DMS 273 treated with DMSO at 0.1 percent for 48 hours (cell line): ENCODE measurements at places on chromosomes 2 and 18.

GRCh38 chr18:79567481-79568147, 112.0 kb upstream of the CTDP1 start:
- no peak for DNase-seq

GRCh38 chr2:73285159-73285739, 971 bp upstream of the FBXO41 start:
- DNase-seq: peak; percentile 12

DNA sequence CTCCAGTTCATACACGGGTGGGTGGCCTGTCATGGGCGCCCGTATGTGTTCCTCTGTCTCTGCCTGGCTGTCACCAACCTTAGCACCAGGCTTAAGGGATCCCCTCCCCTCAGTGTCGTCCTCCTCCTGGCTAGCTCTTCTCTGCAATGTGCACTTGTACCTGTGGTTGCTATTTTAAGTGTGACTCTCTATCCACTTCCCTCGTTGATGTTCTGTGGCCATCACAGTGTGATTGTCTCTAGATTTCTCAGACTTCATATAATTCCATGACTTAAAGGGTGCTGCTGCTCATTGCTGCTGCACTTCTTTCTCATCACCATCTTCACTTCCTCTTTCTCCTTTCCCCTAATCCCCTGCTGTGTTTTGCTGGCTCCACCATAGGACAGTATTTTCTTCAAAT, 143.4 kb downstream of the EML6 start:
- DNase-seq: no peak

- DNase-seq: no peak
Observed at GRCh38 chr2:1769703-1770422, 25.5 kb upstream of the PXDN start.

DNA sequence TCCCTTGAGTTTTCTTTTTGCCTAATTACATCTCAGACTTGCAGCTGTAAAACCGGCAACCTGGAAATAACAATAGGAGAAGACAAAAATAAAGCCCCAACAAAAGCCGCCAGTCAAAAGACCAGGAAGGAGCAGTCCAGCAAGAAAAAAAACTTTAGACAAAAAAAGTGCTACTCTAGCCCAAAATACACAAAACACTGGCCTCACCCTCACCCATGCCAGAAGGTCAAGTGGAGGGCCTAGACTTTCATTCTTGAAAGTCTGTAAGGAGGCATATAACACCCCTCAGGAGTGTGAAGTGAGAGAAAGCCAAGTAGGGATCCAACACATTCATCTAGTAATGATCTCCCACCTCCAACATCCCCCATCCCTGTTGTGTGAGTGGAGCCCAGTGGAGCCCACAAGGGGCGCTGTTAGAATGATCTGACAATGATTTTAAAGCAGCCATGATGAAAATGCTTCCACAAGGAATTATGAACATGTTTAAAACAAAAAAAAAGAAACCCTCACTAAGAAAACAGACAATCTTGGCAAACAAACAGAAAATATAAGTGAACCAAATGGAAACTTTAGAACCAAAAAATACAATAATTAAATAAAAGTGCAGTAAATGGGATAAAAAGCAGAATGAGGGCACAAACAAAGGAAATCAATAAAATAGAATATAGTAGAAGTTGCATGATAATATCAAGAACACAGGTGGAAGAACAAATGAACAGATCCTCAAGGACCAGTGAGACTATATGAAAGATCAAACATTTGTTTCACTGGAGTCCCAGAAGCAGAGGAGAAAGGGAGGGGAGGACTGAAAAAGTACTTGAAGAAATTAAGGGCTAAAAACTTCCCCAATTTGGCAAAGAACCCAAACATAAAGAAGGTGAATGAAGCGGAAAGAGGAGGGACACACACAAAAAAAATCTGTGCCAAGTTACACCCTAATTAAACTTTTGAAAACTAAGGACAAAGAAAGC, 23.9 kb downstream of the SESTD1 start:
- DNase-seq: no peak

- no peak for DNase-seq
Observed at GRCh38 chr2:68438455-68439303, 28.4 kb downstream of the FBXO48 start.

DNA sequence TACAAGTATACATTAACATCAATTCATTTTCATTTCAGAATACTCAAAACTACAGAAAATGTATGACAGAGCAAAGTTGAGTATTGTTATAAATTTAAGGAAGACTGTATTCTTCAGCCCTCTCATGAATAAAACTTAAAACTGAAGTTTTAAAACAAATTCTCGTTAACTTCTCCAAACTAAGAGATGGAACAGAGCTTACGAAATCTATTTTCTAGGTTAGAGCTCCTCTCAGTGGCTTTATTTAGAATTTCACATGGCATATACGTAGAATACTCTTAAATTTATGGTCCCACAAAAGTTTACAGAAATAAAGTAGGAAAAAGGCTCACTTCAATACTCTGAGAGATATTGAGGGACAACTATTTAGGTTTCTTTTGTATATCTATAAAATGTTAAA, 612.1 kb downstream of the KCNJ3 start:
- peak; percentile 60 for DNase-seq

- DNase-seq: no peak
Observed at GRCh38 chr2:119487434-119488244, 36.6 kb downstream of the SCTR start.

DNA sequence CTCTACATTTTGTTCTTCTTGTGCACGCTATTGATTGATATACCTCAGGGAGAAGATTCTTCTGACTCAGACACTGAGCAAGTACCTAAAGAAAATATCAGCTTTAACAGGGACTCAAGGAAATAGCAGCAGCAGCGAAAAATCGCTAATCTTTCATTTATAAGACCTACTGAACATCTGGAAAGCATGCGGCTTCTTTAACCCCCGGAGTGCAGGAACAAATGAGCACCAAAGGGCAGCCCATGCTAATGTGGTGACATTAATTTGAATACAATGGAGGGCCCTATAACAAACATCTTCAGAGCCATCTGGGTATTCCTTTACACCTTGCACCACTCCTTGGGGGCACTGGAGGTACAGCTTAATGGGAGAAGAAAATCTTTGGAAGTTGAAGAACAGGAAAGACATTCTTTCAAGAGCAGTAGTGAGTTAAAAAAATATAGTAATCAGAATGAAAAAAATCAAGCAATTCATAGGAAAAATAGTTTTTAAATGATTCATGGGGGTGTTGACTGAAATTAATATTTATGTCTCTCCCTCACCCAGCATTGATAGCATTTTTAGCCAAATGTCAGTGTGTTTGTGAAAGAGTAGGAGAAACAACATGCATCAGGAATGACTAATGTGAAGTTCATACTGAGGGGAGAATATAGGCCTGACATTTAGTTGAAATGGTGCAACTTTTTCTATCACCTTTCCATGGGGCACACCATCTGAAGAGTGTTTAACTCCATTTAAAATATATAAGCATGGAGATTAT, 281.7 kb downstream of the HRH4 start:
- no peak for DNase-seq

- no peak for DNase-seq
Observed at GRCh38 chr2:85243101-85244072, 84.4 kb downstream of the TGOLN2 start.

DNA sequence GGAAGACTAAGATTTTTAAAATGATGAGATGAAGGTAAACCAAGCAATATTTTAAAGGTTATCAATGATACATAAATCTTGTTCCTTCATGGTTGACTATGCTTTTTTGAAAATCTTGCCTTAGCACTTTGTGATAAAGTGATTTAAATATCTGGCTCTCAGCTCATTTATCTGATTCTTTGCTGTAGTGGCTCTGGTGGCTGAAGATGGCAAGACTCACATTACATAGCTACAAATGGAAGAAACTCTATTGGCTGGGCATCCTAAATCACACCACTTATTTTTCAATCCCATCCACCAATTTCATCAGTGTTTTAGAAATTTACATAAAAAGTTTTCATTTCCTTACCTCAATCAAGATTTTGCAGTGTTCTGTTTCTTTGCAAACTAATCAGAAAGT, 16.6 kb upstream of the APCDD1 start:
- DNase-seq: no peak

- DNase-seq: no peak
Observed at GRCh38 chr2:200774920-200775319, 36.8 kb upstream of the BZW1 start.

GRCh38 chr2:71064754-71065621, 3.5 kb upstream of the NAGK start:
- no peak for DNase-seq

GRCh38 chr2:158914731-158915130, 53.7 kb upstream of the TANC1 start:
- no peak for DNase-seq

- no peak for DNase-seq
Observed at GRCh38 chr2:76194031-76194775, 483.5 kb upstream of the GCFC2 start.

DNA sequence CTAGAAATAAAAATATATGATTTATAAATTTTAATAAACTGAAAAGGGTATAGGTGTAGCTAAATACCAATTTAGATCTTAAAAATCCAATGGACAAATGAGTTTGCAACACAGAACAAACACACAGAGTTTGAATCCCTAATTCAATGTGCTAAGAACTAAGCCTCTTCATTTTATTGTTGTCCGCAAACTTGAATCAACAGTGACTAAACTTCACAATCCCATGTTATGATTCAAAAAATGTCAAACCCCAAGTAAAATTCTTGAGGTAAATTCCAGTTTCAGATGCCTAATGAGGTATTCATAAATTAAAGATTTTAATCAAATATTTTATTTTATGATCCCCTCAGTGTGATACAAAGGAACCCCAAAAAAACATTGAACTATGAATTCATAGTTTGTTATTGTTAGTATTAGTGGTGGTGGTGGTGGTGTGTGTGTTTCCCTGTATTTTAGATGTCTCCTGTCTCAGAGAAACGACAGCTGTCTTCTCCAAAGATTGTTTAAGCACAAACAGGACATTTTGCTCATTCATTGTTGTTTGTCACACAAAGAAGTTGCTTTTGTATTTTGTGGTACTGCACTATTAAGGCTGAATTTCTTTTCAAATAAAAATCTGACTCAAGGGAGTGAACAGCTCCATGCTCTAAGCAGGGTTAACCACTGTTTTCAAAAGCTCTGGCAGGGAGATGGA, 259.8 kb downstream of the OSR1 start:
- DNase-seq: no peak

DNA sequence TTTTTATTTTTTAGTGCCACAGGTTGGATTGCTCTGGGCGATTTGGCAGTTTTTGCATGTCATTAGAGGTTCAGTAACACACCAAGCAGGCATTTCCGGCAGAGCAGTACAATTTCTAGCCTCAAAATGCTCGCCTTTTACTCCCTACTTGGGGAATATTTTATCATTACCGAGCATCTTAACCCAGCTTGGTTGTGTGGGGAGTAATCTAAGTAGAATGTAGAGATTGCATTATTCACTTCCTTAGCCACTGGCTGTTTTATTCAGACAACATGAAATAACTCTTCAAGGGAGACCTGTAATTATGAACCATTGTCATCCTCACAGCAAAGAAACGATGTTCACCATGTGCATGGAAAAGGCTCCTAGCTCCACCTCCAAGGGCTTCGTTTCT, 13.1 kb downstream of the GRP start:
- no peak for DNase-seq

DNA sequence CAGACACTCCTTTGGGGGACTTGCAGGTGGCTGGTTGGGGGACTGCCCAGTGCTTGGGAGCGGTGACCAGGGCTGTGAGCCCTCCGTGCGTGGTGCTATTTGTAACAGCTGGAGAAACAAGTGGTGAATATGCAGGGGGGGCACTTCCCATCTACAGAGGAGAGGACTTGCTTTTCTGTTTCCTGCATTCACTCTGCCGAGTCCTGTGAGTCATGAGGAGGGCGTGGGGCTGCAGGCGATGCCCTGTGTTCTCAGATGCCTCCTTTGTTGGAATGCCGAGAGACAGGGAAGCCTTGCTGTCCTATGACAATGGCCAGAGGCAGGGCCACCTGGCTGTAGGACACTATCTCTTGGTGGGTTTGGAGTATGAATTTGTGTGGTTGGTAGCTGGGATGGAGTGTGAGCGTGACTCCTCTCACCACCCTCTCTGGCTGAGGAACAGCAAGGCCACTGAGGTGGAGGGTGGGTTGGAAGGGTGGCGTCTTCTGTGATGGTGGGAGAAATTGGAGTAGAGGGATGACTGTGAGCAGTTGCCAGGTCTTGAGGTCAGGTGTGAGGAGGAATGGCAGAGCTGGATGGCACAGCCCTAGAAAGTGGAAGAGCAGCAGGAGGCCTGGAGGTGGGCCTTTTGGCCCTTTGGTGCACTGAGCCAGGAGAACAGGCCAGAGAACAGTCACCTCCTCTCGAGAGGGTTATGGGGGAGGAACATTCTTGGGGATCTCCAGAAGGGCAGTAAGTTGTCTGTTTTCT, 24.3 kb downstream of the FHOD3 start:
- no peak for DNase-seq

DNA sequence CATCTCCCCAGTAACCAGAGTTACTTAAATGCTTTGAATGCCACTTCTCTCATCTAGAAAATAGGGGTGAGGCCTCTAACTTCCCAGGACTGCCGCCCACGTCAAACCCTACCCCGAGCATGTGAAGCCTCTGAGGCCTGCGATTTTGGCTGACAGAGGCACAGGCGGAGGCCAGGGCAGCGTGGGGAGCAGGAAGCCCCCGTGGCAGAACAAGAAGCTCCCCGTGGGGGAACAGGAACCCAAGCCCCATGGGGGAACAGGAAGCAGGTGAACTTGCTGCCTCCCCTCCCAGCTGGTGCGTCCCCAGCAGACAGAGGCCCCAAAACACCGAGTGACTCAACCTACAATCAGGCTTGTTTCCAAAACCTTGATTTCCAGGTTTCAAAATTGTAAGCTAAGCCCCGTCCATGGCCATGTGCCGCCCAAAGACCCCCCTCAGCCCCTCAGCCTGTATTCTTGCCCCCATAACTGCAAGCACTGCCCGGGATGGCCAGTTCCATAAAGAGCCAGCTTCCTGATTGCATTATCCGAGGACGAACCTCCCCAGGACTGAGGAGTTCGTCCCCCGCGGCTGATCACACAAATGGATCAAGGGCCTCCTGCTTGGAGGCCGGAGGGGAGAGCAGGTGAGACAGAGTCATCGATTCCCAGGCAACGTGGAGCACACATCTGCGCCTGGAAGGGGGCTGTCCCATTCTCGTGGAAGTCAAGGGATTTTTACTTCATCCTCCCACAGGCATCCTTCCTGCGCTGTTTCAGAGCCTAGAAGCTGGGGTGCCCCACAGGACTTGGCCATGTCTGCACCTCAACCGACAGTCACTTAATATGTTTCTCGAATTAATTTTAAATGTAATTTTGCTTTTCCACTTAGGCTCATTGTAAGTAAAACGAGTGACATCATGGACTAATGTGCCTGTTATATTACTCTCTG, 36.3 kb upstream of the CTDP1 start:
- no peak for DNase-seq

- no peak for DNase-seq
Observed at GRCh38 chr2:162258686-162259085, 15.4 kb upstream of the FAP start.

- no peak for DNase-seq
Observed at GRCh38 chr2:36589230-36589630, 8.7 kb downstream of the FEZ2 start.

- peak; percentile 60 for DNase-seq
Observed at GRCh38 chr18:23259701-23260681, 124.7 kb downstream of the CABLES1 start.
